ENCODE measurements at places on chromosomes 7 and 10.

GRCh38 chr7:107981466-107981865, 21.5 kb downstream of the LAMB1 start:
- H3K27me3 ChIP-seq, result no peaks in the 10 kb centered on the region
- H3K4me3 ChIP-seq, result no peak overlapping the region
- H3K4me1 ChIP-seq, result no peaks in the 10 kb centered on the region
- DNase-seq, result no peak
- no peaks in the 10 kb centered on the region for H3K36me3 ChIP-seq
- no peak overlapping the region for H3K27ac ChIP-seq

- no peak for DNase-seq
- no peak overlapping the region for H3K27ac ChIP-seq
- no peaks in the 10 kb centered on the region for H3K4me1 ChIP-seq
- H3K27me3 ChIP-seq, result no peaks in the 10 kb centered on the region
- no peak overlapping the region for H3K4me3 ChIP-seq
Observed at GRCh38 chr7:147276783-147277370, 1160.3 kb downstream of the CNTNAP2 start.

DNA sequence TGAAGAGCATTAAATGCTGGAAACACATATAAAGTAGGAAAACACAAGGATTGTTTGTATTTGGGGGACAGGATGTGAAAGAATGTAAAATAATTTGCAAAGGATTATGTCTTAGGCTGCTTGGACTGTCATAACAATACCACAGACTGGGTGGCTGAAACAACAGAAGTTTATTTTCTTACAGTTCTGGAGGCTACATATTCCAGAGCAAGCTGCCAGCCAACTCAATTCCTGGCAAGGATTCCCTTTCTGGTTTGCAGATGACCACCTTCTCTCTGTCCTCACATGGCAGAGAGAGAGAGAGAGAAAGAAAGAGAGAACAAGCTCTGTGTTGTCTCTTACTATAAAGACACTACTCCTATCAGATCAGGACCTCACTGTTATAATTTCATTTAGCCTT, 8.8 kb upstream of the LAMB4 start:
- no peak overlapping the region for H3K4me3 ChIP-seq
- H3K27ac ChIP-seq, result no peak overlapping the region
- no peak for DNase-seq
- no peaks in the 10 kb centered on the region for H3K4me1 ChIP-seq

DNA sequence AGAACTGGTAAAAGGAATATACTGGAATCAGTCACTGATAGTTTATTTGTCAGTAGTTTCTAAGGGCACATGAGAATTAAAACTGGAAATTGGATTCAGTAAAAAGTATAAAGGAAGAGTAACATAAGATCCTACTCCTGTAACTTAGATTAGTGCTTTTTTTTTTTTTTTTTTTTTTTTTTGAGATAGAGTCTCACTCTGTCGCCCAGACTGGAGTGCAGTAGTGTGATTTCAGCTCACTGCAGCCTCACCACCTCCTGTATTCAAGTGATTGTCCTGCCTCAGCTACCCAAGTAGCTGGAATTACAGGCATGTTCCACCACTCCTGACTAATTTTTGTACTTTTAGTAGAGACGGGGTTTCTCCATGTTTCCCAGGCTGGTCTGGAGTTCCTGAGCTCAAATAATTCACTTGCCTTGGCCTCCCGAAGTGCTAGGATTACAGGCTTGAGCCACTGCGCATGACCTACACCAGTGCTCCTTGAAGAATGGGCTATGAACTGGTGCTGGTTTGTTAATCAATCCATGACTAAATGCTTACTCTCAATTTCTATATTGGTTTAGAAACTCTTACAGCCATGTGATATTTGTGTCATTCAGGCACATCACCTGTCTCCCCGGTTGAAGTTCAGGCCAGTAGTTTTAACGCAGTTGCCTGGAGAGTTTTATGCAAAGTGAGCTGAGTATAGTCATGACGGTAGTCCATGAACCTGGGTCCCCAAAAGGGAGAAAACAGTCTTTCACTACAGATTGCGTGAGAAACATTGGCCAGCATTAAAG, 65.0 kb downstream of the ZEB1 start:
- H3K27me3 ChIP-seq, result no peaks in the 10 kb centered on the region
- no peak overlapping the region for H3K27ac ChIP-seq
- DNase-seq, result no peak
- H3K36me3 ChIP-seq, result no peaks in the 10 kb centered on the region

DNA sequence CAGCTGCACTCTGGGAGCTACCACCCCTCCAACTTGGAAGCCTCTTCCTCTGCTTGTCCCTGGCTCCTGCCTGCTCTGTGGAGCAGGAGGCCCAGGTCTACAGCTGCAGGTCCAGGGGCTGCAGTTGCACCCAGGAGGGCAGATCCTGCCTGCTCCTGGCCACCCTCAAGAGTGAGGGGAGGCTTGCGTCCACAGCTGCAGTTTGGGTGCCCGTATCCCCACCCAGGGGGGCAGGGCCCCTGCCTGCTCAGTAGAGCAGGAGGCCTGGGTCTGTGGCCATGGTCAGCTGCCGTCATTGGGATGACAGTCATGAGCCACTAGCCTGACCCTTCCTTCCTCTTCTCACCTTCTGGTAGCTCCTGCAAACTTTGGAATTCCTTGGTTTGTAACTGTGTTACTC, 25.1 kb downstream of the HHEX start:
- no peaks in the 10 kb centered on the region for H3K4me1 ChIP-seq
- H3K27ac ChIP-seq, result no peak overlapping the region
- DNase-seq, result no peak
- no peaks in the 10 kb centered on the region for H3K27me3 ChIP-seq
- H3K36me3 ChIP-seq, result no peaks in the 10 kb centered on the region
- H3K4me3 ChIP-seq, result no peak overlapping the region

DNA sequence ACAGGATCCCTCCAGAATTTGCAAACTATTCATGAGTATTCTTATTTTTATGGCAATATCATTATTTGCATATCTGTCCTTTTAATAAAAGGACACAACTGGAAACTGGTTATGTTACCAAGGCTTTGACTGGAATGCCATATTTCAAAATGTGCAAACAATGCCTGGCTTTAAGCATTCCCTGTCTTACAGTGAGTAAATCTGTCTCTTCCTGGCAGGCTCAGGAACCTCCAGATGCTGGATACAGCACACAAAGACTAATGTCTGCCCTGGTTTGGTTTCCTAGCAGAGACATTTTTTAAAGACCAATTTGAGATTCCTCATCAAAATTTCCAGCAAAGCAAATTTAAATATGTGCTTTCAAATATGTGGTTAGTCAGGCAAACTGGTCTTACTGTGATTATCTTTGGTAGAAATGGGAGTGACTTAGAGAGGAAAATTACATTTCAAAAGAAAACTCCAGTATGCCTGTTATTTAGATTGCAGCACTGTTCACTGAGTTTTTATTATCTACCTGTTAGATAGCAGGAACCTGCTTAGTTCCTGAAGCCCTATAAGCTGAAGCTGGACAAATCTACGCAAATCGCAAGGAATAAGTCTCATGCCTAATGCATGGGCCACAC, 31.3 kb downstream of the RNF216 start:
- no peak overlapping the region for H3K27ac ChIP-seq
- DNase-seq, result no peak
- H3K36me3 ChIP-seq, result no peaks in the 10 kb centered on the region
- H3K27me3 ChIP-seq, result no peaks in the 10 kb centered on the region
- H3K4me1 ChIP-seq, result no peaks in the 10 kb centered on the region
- no peak overlapping the region for H3K4me3 ChIP-seq

- H3K36me3 ChIP-seq, result no peaks in the 10 kb centered on the region
- H3K4me3 ChIP-seq, result no peak overlapping the region
- no peak for DNase-seq
- H3K27ac ChIP-seq, result no peak overlapping the region
Observed at GRCh38 chr7:139124084-139124914, 14.8 kb upstream of the ZC3HAV1 start.

GRCh38 chr10:88849234-88849633, 2.4 kb downstream of the ANKRD22 start:
- no peaks in the 10 kb centered on the region for H3K4me1 ChIP-seq
- DNase-seq, result no peak
- no peaks in the 10 kb centered on the region for H3K27me3 ChIP-seq
- no peaks in the 10 kb centered on the region for H3K36me3 ChIP-seq

GRCh38 chr7:151379534-151380198, 30.2 kb downstream of the WDR86 start:
- H3K4me1 ChIP-seq, result no peaks in the 10 kb centered on the region
- no peaks in the 10 kb centered on the region for H3K36me3 ChIP-seq
- no peak overlapping the region for H3K27ac ChIP-seq

DNA sequence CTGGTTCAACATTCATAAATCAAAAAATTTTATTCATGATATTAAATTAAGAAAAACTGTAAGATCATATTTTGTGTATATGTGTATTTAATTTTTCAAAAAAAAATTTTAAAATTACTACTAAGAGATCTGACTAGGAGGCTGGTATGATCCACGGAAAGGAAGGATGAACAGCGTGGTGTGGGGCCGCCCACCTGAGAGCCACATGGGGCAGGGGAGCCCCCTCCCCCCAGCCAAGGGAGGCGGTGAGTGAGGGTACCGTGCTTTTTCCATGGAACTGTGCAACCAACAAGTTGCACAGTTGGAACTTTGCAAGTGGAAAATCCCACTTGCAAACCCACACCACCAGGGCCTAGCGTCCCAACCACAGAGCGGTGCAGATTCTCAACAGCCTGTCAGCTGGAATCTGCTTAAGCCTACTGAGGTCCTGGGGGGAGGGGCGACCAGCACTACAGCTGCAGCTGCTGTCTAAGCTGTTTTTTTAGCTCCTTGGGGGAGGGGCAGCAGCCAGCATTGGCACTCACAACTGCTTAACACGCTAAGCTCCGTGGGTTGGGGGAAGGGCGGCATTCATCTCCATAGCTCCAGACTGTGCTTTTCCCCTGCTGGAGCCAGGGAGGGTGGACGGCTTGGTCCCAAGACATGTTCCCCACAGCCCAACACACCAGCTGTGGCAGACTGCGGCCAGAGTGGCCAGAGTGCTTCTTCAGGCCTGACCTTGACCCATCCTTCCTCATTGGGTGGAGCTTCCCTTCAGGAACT, 94.2 kb upstream of the IGFBP3 start:
- no peak overlapping the region for H3K27ac ChIP-seq
- no peaks in the 10 kb centered on the region for H3K4me1 ChIP-seq
- no peak for DNase-seq
- H3K36me3 ChIP-seq, result no peaks in the 10 kb centered on the region
- H3K4me3 ChIP-seq, result no peak overlapping the region

- H3K27ac ChIP-seq, result no peak overlapping the region
- no peaks in the 10 kb centered on the region for H3K36me3 ChIP-seq
- no peak overlapping the region for H3K4me3 ChIP-seq
- no peaks in the 10 kb centered on the region for H3K4me1 ChIP-seq
Observed at GRCh38 chr7:121385056-121385799, 10.9 kb downstream of the FAM3C start.

GRCh38 chr7:71145906-71146901, 14.3 kb downstream of the GALNT17 start:
- H3K4me1 ChIP-seq, result no peaks in the 10 kb centered on the region
- H3K4me3 ChIP-seq, result no peak overlapping the region
- DNase-seq, result no peak
- no peak overlapping the region for H3K27ac ChIP-seq
